Brain (organoid and tissue), 16 donors: ENCODE measurements at places on chromosomes 4 and X.

DNA sequence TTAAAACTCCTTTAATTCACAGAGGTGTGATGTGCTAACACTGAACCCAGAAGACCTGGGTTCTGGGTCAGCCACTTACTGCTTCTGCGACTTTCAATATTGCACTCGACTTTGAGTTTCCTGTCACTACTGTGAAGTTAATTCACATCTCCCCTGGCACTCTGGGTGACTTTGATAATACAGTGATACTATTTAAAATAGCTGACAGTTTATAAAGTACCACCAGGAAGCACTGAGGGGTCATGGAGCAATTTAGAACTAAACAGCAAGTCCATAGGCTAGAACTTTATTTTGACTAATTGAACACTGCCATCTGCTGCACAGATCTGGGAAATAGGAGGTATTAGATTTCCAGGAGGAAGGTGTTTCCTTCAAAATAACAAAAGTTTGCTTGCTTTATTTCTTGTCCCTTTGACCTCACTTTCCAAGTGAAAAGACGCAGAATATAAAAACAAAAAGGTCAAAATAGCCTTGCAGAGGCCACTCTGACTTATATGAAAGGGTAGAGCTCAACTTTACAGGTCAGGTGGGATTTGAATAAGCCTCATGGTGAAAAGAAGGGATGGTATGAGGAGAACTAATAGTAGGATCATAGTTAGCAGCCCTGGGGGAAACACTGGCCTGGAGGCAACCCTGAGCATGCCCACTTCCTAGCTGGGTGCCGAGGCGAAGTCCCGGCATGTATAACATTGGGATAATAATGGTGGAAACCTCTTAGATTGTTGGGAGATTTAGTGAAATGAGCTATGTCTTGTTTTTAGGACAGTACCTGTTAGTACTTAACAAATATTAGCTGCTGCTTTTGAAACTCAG is 53.4 kb downstream of the ZNF518B start:
- peak; percentile 50 for DNase-seq

GRCh38 chrX:39377157-39377556 is 575.9 kb downstream of the MID1IP1 start:
- peak; percentile 25 for DNase-seq

- no peak for DNase-seq
These were observed 396.5 kb downstream of the DCAF12L2 start for GRCh38 chrX:125769628-125770027.

DNA sequence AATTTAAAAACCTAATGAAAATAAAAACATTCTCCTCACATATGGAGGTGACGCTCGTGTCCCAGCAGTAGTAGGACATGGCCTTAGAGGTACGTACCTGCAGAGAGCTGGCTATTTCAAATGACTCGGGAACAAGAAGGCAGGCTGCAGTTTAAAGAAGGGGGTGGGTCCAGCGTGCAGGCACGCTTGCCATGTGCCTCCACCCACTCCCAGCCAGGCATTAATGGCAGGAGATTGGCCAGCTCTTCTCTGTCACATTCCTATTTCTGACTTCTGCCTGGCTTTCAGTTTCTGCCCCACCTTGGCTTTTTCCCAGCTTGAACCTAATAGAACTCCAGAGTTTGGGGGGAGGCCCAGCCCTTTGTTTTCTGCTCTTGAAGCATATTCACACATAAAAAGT is 17.2 kb downstream of the PDHA1 start:
- no peak for DNase-seq

DNA sequence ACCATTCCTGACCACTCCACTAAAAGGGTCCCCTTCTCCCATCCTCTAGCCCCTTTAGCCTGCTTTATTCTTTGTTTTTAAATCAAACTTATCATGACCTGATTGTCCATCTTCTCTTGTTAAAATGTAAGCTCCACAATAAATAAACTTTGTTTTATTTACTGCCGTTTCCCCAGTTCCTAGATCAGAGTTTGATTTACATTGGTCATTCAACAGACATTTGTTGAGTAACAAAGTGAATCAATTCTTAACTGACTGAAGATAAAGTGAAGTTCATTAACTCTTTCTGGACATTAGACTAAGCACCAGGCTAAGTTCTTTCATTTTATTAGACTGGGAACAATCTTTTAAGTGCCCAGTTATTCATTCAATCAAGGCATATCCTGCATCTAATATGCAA is 263.2 kb upstream of the FTHL17 start:
- DNase-seq: no peak

GRCh38 chr4:78776729-78777575 is 802 bp downstream of the BMP2K start:
- DNase-seq: peak; percentile 52

GRCh38 chr4:2226261-2226660 is 15.7 kb downstream of the HAUS3 start:
- no peak for DNase-seq

- DNase-seq: no peak
These were observed 110.8 kb downstream of the CPZ start for GRCh38 chr4:8703401-8703696.

DNA sequence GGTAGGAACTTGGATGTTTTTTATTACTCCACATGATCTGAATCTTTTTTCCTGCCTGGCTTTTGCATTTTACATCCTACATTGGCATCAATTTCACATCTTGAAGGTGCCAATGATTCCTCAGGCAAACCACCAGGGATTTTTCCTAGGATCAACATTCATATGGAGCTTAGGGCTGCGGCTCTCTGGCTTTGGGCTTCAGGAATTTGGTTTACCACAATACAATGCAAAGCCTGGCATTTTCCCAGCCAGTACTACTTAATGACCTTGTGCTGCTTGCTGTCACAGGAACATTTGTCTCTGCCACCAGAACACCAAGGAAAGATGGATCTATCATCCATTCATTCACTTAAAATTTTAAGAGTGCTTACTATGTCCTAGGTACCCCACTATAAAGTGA is 180.7 kb downstream of the PDGFC start:
- no peak for DNase-seq

GRCh38 chr4:113404167-113404571 is 354.7 kb downstream of the ANK2 start:
- no peak for DNase-seq

GRCh38 chrX:100478714-100479306 is 68.7 kb upstream of the PCDH19 start:
- DNase-seq: no peak

GRCh38 chr4:65737672-65738071 is 67.4 kb upstream of the EPHA5 start:
- no peak for DNase-seq

- no peak for DNase-seq
These were observed 62.2 kb downstream of the NSUN7 start for GRCh38 chr4:40811956-40812355.

GRCh38 chrX:136781180-136781797 is 557 bp upstream of the ARHGEF6 start:
- DNase-seq: peak; percentile 88

DNA sequence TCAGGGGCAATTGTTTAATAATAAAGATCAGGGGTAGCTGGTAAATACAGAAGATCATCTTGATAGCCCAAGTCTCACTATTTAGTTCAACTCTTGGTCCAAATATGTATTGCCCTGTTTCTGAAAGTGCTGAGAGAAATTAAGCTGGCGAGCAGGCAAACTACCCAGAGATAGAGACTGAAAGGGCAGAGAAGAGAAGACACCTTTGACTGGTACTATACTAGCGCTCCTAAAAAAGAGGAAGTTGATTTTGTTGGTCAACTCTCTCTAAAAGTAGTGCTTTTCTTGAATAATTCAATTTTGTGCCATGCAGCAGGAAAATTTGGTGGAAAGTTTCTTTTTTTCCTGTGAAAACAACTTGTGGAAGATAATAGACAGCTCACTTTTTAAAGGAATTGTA is 64.0 kb downstream of the IGSF1 start:
- no peak for DNase-seq

- no peak for DNase-seq
These were observed 14.6 kb downstream of the CTBP1 start for GRCh38 chr4:1234309-1234695.
